ENCODE measurements at places on chromosomes 12 and 14.

- no peak for DNase-seq
Observed at GRCh38 chr12:31929027-31929526, 30.1 kb upstream of the RESF1 start.

- no peak for DNase-seq
Observed at GRCh38 chr12:116712458-116713303, 25.2 kb downstream of the SPRING1 start.

- DNase-seq: no peak
Observed at GRCh38 chr14:100524933-100525243, 62.3 kb downstream of the BEGAIN start.

DNA sequence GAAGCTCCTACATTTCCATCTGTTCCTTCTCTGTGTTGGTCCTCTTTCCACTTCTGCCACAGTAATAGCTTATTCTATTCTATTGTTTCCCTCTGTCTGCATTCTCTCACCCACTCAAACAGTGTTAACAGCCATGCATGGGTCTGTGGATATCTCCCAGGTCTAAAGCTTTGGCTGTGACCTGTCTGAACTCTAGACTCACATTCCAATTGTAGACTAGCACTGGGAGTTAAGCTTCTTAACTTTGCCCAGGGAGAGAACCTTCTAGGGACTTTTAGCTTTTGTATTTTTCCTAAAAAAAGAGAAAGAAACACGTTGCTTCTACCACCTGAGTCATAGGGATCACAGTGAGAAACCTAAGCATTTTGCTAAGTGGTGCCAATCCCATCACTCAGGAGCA lies 36.7 kb downstream of the PTPRR start:
- DNase-seq: no peak

GRCh38 chr12:54404061-54405004 lies 14.7 kb downstream of the ITGA5 start:
- DNase-seq: peak; percentile 57

DNA sequence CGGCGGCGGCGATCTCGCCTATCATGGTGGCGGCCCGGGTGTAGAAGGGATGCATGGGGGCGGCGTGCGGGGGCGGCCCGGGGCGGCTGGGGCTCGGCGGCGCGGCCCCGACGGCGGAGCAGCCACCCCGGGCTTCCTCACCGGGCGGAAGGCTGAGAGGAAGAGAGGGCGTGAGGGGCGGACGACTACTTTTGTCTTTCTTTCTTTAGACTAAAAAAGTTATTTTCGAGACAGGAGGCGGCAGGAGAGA lies 240 bp downstream of the BTG1 start:
- no peak for DNase-seq

DNA sequence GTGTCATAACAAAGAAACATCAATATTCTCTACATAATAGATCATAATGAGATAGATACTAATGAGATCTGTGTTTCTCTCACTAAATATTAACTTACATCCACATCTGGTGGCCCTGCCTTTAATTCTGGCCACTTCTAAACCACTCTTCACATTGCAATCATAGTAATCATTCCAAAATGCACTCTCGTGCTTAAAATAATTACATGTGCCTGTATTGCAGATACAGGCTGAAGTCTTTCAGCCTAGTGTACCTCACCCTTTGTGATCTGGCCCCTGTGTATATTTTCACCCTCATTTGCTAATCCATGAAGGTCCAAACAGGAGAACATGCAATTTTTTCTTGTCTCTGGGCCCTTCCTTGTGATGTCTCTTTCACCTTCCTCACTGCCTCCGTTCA lies 108.0 kb downstream of the LIN7A start:
- no peak for DNase-seq

DNA sequence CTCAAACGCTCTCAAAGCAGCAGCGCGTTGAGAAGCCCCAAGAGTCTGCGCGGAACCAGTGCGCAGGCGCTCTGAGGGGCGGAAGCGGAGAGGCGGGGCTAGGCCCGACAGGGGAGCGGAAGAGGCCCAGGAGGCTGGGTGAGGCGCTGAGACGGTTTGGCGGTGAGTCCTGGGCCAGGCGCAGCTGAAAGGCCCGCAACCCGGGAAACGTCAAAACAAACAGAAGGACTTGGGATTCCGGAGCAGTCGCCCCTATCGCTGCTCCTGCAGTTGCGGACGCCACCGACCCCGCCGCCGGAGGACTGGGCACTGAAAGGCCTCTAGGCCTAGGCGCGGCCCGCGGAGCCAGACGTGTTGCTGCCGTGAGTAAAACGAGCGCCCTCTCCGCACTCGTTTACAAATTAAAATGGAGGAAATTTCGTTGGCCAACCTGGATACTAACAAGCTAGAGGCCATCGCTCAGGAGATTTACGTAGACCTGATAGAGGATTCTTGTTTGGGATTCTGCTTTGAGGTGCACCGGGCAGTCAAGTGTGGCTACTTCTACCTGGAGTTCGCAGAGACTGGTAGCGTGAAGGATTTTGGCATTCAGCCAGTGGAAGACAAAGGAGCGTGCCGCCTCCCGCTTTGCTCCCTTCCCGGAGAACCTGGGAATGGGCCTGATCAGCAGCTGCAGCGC lies at the start of gene ATXN7L3B:
TSS of gene ATXN7L3B (plus strand) at position 129 of the 679 bp plus-strand sequence. CDS start at position 407, 278 bp downstream.
- DNase-seq: peak; percentile 96

DNA sequence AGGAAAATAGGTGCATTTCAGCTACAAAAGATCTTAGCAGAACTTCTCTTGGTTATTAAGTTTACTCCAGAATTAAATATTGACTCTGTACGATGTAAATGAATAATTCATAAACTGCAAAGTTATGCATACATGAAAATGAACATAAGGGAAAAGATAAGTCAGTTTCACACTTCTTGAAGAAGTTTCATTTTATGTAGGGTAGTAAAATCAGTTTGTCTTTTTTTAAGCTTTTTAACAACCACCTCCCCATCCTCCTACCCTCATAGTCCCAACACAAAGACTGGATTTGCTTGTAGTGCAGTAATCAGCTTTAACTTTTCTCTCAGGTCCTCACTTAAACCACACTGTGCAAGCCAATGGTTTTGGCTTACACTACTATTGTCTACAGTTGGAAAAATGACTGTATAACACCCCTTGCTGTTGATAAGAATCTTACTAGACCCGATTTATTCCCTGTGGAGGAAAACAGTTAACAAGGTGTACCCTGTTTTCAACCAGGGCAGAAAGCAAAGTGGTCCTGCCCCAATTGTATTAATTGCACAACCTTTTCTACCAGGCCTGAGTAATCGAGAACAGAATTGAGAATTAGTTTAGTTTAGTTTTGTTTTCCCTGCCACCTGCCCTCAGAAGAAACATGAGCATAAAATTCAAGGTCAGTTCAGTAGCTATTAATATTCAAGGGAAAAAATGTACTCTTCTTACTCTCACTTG lies 44.1 kb downstream of the NIN start:
- no peak for DNase-seq

DNA sequence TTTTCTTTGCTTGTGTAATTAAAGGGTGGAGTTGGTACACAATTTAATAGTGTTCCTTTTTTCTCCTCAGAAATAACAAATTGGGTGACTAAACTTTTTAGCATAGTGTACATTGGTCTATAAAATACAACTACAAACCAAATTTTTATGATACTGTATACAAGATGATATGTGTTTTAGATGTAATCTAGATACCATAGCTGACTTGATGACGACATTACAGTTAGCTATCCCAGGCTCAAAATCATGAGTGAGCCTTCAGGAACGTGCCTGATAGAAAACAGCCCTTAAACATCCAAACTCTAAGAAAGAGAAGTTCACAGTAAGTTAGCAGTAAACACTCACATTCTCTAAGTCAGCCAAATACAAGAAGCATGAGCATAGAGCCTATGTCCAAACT lies 99.0 kb upstream of the SSTR1 start:
- DNase-seq: no peak

GRCh38 chr14:90023176-90023896 lies 38.5 kb upstream of the KCNK13 start:
- no peak for DNase-seq

- DNase-seq: no peak
Observed at GRCh38 chr14:35197015-35197414, 74.7 kb downstream of the PRORP start.

- DNase-seq: no peak
Observed at GRCh38 chr12:60100160-60100559, 504.3 kb downstream of the SLC16A7 start.

DNA sequence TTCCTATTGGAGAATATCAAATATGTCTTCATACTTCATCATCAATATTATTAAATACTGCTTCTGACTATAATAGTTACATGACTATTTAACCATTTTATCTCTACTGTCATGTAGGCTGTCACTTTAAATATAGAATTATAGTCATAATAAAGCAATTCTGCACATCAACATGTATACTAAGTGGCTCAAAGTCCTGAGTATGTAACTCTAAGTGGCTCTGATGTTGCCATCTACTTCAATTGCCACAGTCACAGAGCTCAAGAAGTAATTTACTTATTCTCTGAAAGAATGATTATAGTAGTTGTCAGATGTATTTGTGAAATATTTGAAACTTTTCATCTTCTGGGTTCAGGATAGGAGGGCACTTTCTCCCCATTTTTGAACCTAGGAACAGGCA lies 202.3 kb downstream of the KITLG start:
- DNase-seq: no peak

DNA sequence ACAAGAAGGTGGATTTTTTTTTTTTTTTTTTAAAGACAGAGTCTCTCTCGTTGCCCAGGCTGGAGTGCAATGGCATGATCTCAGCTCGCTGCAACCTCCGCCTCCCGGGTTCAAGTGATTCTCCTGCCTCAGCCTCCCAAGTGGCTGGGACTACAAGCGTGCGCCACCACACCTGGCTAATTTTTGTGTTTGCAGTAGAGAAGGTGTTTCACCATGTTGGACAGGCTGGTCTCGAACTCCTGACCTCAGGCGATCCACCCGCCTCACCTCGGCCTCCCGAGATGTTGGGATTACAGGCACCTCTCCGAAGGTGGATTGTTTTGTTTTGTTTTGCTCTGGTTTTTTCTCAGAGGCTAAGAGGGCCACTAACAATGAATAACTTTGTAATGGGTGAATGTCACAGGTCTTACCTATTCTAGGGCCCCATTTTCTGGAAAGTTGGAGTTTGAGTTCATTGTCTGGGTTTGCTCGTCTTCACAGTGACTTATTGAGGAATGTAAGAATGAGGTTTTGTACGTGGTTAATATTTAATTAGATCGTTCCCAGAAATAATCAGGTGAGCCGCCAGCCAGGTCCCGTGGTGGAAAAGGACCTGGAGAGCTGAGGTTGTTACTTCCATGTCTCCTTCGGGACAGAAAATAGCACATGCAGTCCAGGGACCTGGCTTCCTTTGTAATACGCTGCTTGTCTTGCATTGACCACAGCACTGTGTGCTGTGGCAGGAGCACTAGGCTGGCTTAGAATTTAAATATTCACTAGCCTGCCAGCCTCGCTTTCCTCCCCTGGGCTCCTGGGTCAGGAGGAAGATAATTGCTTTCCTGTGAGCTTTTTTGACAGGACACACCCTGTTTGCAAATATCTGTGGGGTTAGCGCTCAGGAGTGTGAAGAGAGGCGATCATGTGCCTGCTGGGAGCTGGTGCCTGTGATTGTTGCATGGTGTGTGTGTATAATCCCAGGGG lies 2.3 kb downstream of the HIP1R start:
- peak; percentile 2 for DNase-seq

DNA sequence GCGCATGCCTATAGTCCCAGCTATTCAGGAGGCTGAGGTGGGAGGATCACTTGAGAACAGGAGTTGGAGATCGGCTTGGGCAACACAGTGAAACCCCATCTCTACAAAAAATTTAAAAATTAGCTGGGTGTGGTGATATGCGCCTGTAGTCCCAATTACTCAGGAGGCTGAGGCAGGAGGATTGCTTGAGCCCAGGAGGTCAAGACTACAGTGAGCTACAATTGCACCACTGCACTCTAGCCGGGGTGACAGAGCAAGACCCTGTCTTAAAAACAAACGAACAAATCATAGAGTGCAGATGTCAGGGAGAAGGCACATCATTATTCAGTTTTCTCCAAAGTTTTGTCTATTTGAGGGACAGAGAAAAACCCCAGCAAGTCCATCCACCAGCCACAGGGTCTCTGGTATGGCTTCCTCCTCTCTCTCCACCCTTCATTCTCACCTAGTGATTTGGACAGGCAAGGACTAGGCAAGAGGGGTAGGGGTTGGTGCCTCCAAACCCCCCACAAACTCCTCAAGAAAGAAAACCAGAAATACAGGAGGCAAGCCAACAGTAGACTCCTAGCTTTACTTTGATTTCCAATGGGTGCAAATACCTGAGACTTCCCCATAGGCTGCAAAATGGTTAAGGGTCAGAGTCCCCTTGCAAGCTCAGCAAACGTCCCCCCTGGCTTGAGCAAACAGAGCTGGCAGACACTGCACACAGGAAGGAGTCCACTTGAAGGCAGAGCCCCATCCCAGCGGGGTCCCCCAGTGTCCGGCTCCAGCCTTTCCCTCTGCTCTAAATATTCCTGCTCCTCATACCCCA lies 26.5 kb upstream of the RPLP0 start:
- no peak for DNase-seq

GRCh38 chr12:57519796-57520052 lies 590 bp downstream of the DDIT3 start:
- DNase-seq: peak; percentile 38

DNA sequence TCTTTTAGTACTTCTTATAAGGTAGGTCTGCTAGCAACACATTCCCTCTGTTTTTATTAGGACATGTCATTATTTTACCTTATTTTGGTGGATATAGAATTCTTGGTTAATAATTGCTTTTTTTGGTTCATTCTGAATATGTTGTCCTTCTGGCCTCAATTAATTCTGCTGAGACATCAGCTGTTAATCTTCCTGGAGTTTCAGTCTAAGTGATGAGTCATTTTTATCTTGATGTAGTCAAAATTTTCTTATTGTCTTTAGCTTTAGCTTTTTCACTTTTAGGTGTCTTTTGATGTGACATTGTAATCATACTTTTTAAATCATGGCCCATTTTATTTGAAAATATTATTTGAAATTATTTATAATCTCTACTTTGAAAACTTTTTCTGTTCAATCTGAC lies 104.9 kb upstream of the PMCH start:
- DNase-seq: no peak

- no peak for DNase-seq
Observed at GRCh38 chr12:117192057-117192456, 1.8 kb upstream of the FBXO21 start.

- DNase-seq: no peak
Observed at GRCh38 chr14:34027990-34028495, 77.2 kb upstream of the EGLN3 start.

GRCh38 chr12:115672086-115672485 lies 605.4 kb downstream of the MED13L start:
- no peak for DNase-seq

DNA sequence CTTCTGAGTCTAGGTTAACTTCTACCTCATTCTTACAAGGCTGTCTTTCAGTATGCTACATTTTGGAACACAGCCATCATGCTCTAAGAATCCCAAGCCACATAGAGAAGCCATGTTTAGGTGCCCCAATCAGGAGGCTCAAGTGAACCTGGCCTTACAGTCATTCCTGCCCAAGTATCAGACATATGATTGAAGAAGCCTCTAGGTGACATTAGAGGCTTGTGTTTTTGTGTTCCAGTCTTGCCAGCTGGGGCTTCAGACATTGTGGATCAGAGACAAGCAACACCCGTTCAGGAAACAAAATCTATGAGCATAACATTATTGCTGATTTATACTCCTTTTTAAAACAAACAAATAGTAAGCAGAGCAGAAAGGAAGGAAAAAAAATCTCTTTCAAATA lies 8.1 kb upstream of the SLC16A7 start:
- no peak for DNase-seq
